MCF 10A (cell line): ENCODE measurements at places on chromosomes 3 and 15.

DNA sequence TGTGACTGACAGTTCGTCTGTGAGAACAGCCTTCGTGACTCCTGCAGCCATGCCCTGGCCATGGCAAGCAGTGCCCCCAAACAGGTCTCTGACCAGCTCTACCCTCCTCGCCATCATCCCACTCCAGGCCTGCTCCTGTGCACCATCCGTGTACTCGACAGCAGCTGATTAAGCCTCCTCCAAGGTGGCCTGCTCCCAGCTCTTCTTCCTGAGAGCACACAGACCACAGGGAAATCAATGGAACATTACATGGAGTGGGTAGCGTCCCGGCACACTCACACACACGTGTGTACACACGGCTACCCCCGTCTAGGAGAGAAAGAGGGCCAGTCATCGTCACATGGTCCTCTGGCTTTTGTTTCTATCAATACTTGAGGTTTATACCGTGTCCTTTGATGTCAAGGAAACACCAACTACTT is 21.1 kb downstream of the ANXA2 start:
- no peak for DNase-seq

- DNase-seq, result no peak
Observed at GRCh38 chr3:146969356-146969755, 364.2 kb upstream of the PLSCR5 start.

GRCh38 chr3:136645915-136646314 is 106.3 kb downstream of the STAG1 start:
- no peak for DNase-seq

DNA sequence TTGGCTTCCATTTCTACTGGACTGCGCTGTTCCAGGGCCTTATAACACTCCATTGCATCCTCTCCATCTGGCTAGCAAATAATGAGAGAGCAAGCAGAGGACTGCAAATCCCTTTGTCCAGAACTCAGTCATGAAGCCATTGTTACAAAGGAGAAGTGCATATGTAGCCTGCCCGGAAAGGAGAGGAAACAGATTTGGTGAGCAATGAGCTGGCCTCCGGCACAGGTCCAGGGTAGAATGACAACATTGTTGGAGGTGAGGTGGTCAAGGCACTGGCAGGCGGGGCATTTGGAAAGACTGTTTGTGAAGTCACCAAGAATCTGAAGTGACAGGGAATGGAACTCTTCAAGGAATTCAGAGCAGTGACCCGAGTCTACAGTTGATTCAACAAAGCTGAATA is 25.0 kb upstream of the ATP1B3 start:
- no peak for DNase-seq

DNA sequence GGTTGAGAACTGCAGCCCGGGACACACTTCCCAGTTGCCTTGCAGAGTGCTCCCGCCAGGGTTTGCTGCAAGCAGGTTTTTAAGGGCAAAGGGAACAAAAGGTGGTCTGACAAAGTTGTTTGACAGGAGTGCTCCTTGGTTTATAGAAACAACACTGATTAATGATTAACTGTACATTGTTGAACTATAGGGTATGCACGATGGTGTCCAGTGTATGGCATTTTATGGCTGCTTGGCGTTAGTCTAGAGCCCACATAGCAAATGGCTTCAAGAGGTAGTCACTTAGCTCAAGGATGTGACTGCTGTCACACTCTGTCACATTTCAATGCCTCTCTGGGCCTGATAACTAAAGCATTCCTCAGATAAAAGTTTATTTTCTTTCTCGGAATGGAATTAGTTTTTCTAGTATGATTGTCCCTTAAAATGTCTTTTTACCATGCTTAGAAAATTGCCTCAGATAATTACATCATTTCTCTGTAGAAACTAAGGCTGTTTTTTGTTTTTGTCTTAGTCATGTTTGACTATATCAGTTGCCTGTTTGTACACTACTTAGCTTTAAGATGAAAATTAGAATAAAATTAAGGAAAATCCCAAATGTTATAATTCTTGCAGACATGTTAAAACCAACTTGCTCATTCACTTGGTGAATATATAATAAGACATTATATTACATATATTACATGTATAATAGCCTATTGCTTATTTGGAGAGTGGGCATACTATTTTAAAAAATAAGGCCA is 61.3 kb upstream of the GATM start:
- DNase-seq, result no peak

DNA sequence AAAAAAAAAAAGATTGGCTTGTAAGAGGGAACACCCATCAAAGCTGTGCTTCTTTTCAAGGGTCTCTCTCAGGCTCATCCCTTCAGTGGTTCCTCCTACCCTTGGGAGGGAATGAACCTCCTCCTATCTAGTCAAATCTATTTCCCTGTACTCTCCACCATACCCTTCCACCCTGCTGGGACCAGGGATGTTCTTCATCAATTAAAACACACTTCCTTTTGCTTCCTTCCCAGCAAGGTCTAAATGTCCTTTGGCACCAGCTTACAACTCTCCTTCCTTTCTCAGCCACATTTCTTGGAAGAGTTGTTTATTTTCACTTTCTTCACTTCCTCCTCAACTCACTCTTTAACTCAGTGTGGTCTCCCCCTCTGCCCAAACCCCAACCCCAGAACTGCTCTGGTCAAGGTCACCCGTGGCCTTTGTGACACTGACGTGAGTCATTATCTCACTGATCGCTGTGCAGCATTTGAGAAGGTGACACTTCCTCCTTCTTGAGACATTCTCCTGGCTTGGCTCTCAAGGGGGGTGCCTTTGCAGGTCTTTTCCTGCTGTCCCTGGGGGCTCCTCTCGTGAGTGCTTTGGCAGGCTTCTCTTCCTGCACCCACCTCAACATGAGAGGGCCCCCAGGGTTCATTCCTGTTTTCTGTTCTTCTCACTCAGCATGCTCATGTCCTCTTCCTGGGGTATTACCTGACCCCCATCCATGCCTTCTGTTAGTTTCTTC is 210.5 kb upstream of the TLE3 start:
- DNase-seq, result no peak

DNA sequence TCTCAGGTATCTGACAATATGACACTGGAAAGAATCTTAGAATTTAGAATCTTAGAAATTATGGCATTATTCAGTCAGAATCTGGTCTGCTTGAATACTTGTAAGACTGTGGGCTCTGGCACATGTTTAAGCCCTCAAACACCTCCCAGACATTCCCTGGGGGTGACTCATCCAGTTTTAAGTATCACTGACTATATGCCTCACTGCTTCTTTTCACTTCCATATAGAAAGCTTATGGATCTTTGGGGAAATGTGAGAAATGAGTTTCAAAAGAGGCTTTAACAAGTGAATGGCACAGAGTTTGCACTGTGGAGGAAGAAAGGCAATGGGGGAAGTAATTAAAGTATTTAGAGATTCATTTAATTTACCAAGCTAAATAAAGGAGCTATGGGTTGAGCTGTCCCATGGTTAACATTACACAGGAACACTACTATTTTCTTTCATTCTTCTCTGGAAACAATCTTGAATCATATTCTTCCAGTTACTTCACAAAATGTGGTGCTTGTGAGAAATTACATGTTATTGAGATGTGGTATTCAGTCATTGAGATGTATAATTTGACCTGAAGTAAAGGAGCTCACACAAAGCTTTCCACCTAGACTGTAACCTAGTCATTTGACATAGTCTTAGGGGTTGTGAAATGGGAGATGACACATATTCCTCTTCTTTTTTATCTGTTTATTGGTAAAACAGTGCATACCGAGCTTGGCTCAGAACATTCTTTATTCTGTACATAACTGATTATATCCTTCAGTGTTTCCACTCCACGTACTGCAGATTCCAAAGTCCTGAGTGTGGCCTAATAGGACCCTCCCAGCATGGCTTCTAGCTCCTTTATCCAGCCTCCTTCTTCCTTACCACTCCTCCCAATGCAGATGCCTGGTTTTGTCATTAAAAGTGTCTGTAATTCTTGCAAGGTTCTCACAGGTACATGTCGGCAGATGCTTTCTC is 544.6 kb upstream of the NECTIN3 start:
- peak; percentile 90 for DNase-seq
